Common myeloid progenitor, CD34-positive (primary cell): ENCODE measurements at places on chromosomes 7 and 10.

GRCh38 chr7:6139189-6139996, 108.2 kb downstream of the ANKRD61 start:
- DNase-seq, result peak; percentile 86

GRCh38 chr7:116492654-116493109, 6.9 kb upstream of the CAV2 start:
- no peak for DNase-seq

DNA sequence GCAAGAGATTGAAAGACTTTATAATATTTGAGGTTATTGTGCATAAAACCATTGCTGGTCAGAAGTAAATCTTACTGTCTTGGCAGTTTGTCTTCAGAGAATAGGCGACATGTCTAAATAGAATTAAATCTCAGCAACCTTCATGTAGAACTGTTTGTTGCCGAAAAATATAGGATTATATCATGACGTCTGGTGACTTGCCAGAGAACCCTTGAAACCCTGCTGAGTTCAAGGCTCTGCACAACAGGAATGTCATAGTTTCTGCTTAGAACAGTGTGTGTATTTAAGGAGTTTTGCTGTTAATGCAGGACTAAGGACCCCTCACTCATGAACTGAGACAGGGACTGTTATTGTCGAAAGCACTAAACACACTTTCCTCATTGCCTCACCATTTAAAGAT, 206.4 kb upstream of the ETV1 start:
- no peak for DNase-seq

DNA sequence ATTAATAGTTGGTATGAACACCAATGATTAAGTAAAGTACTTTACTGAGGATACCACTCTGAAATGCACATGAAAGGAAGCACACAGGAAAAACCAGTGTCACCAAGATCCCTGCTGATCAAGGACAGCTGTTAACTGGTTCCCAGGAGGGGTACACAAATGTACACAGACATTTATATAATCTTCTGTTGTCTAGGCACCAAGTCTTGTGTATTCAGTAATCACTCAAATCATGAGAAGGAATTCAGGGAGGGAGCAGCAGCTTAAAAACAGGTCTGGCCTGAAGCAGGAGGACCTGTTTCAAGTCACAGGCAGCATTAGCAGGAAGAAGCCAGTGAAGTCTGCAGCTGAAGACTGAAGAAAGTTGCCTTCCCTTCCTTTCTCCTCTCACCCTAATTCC, 18.7 kb downstream of the MPP7 start:
- peak; percentile 17 for DNase-seq

DNA sequence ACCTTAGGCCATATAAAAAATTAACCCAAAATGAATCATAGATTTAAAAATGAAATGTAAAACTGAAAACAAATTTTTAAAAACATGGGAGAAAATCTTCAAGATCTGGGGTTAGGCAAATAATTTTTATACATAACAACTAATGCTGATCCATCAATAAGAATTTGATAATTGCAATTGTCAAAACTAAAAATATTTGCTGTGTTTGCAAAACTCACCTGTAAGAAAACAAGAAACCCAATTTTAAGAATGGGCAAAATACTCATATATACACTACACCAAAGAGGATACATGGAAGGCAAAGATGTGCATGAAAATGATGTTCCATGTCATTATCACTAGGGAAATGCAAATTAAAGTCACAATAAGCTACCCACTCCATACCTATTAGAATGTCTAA, 194.8 kb upstream of the NRP1 start:
- DNase-seq, result no peak

- no peak for DNase-seq
Observed at GRCh38 chr7:52506325-52506724, 529.1 kb upstream of the POM121L12 start.

DNA sequence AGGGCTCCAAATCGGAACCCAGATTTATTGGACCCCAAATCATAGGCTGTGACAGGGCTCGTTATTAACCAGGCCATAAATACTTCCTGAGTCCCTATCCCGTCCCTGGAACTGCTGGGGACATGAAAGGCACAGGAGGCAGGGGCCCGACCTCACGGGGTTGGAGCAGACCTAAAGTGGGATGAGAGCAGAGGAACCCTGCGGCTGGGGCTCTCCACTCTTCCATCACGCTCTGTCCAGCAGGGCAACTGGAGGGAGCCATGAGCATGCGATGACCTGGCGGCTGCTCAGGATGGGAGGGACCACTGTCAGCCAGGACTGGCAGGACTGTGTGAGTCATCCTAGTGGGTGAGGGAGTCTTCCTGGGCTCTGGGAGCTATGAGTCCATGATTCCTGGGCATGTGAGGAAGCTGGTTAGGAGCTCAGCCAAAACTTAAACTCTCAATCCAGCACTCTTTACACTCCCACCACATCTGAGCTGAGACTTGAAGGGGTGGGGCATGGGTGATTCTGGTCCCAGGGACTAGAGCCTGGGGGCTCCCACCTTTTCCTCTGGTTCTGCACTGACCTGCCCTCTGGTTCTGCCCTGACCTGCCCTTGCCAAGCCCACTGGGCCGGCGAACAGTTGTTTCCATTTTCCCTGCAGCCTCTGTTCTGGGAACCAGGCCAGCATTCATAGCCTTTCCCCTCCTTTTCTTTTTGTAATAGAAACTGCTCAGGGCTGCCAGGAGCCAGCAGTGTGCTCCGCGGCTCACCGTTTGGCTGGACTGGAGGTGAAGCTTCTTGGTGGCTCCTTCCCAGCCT, 47.1 kb downstream of the SYPL1 start:
- DNase-seq, result peak; percentile 35

DNA sequence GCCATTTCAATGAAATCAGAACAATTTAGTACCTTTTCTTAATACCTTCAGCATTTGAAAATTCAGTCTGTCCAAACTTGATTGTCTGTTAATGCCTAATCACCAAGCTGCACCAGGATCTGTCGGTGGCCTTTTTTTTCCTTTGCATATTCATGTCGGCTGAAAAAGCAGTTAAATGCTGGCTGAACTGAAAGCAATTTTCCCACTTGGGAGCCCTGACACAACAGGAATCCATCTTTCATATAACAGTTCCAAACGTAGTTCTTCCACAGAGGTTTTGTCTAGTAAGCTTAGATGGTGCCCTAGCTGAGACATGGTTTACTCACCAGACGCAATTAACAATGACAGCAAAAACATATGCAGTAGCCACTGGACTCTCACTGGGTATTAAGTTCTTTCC, 83.6 kb upstream of the CHCHD3 start:
- DNase-seq, result no peak

- peak; percentile 88 for DNase-seq
Observed at GRCh38 chr10:70722820-70723424, 50.6 kb downstream of the ADAMTS14 start.
